Posterior vena cava (tissue), 2 donors: ENCODE measurements at places on chromosomes 3 and 15. TPM values are rescaled to one million over a fixed set of nuclear protein-coding genes. Genes with fewer than 3 reads are reported as not detected.
A peak's percentile ranks its signal among the peaks of the same experiment; 100 is the strongest.

DNA sequence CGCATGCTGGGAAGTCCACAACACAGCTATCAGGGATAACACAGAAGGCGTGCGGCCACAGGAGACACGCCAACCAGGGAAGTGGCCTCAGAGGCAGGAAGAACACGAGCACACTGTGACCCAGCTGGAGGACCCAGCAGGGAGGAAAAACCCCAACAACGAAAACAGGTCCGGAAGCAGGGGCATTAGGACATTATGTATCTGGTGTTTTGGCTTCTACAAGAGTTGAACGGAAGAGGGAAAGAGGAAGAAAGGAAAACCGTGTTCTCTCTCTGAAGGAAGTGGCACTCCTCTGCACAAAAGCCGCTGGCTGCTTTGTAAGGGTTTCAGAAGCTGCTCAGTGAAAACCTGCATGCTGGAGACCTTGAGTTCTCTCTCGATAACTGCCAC lies 61.8 kb downstream of the HACD2 start:
- no peak for DNase-seq

The ZKSCAN7 gene
- total RNA-seq: 2.3 TPM

The NR2F2 gene
- 208 TPM for total RNA-seq

The CLRN1 gene
- not detected for total RNA-seq

DNA sequence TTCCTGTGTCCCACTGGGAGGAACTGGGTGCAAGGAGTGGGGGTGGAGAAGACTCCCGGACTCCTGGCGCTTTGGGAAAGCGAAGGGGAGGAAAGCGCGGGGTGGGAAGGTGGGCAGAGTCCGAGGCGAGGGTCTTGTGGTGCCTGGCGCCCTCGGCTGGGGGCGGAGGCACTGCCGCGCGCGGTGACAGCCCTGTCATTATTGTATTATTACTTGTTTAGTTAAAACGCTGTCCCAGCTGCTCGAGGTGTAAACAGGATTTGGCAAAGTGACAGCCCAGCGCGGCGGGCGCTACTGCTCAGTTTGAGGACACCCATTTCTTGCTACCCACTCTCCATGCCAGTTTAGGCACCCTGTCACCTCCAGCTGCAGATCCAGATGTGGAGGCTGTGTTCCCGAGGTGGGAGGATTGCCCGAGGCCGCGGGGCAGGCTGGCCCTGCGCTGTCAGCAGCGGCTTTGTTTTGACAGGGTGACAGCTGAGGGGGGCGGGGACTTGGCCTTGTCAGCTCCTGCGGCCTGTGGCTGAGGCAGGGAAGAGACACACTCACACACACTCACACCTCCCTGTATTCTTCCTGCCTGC lies 1.0 kb downstream of the KAT2B start:
- DNase-seq: peak; percentile 96

GRCh38 chr15:47542312-47542989 lies 174.9 kb upstream of the SEMA6D start:
- DNase-seq: no peak

GRCh38 chr3:194246709-194247349 lies 104.3 kb downstream of the CPN2 start:
- DNase-seq: no peak

The GUCA1C gene
- not detected for total RNA-seq

GRCh38 chr3:118801899-118802298 lies 232.7 kb downstream of the IGSF11 start:
- DNase-seq: no peak

- DNase-seq: no peak
These were observed 160.7 kb upstream of the TSC22D2 start for GRCh38 chr3:150247441-150247840.

DNA sequence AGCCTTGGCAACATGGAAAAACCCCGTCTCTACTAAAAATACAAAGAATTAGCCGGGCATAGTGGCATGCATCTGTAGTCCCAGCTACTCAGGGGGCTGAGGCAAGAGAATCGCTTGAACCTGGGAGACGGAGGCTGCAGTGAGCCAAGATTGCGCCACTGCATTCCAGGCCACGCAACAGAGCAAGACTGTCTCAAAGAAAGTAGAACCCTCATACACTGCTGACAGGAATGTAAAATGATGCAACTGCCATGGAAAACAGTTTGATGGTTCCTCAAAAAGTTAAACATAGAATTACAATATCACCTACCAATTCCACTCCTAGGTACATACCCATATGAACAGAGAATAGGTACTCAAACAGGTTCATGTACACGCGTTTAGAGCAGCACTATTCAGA lies 158.9 kb downstream of the TBC1D5 start:
- no peak for DNase-seq

The UBL7 gene
- total RNA-seq: 25.9 TPM

- no peak for DNase-seq
These were observed 579.5 kb downstream of the PDCD6IP start for GRCh38 chr3:34377961-34378360.

GRCh38 chr3:69058180-69058946 lies 6.2 kb upstream of the TMF1 start:
- DNase-seq: no peak
